ENCODE measurements at places on chromosomes 6 and 20. TPM values are rescaled to one million over a fixed set of nuclear protein-coding genes. Genes with fewer than 3 reads are reported as not detected.

GRCh38 chr20:52754366-52754765, 217.8 kb upstream of the TSHZ2 start:
- DNase-seq: no peak

TLDC2 gene
- not detected for total RNA-seq

- DNase-seq: no peak
Measured at GRCh38 chr6:31899882-31900722, 1.8 kb downstream of the ZBTB12 start.

DNA sequence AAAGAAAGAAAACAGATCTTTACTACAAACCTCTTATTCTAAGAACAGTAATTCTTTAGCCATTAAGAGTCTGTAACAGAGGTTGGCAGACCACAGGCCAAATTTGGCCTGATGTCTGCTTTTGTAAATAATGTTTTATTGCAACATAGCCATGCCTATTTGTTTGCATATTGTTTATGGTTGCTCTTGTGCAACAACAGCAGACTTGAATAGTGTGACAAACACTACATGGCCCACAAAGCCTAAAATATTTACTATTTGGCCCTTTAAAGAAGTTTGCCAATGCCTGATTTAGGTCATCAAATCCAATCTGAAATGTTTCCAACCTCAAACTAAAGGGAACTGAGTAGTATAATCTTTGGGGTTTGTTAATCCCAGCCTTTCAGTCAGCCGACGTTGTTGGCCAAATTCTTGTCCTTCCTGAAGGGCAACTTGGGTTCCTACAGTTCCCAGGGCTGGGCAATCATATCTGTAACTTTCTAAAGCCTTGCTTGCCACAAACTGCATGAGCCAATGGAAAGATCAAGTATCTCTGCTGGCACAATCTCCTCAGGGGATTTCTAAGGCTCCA, 33.9 kb upstream of the TBC1D20 start:
- DNase-seq: no peak

GRCh38 chr6:170227996-170228945, 62.6 kb downstream of the DLL1 start:
- DNase-seq: no peak

- DNase-seq: no peak
Measured at GRCh38 chr6:71478834-71479541, 190.4 kb downstream of the OGFRL1 start.

DNA sequence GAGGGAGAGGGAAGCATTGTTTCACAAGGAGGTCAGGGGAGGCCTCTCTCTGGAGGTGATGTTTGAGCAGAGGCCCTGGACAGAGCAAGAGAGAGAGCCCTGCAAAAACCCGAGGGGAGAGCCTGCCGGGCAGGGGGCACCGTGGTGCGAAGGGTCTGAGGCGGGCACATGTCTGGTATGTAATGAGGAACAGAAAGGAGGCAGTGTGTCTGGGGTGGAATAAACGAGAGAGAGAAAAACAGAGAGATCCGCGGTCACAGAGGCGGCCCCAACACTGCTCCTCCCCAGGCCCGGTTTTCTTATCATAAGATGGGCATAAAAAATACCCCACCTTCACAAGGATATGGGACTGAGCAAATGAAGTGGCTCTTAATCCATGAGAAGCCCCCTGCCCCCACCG, 119.2 kb downstream of the PREX1 start:
- no peak for DNase-seq
